ENCODE measurements at places on chromosomes 1 and 21.
A peak's percentile ranks its signal among the peaks of the same experiment; 100 is the strongest.

DNA sequence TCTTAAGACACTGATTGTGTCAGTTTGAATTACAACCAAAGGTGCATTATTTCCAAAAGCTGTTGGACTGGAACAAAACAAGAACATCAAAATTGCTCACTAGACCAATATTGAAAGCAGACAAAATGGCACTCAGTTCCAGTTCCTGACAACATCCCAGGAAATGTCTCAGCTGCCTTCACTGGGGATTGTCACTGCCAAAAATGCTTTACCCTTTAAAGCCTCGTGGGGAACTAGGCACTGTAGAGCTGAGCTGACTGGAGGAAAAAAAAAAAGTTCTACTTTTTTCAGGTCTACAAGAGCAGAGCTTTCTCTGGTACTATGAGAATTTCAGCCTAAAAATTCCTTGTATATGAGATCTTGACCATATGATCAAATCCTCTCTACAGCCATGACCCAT lies 21.9 kb downstream of the GPR52 start:
- DNase-seq: no peak

- DNase-seq: no peak
Measured at GRCh38 chr1:98210064-98210463, 289.2 kb upstream of the DPYD start.

GRCh38 chr1:182392050-182393028 lies 749 bp upstream of the GLUL start:
- no peak for DNase-seq

DNA sequence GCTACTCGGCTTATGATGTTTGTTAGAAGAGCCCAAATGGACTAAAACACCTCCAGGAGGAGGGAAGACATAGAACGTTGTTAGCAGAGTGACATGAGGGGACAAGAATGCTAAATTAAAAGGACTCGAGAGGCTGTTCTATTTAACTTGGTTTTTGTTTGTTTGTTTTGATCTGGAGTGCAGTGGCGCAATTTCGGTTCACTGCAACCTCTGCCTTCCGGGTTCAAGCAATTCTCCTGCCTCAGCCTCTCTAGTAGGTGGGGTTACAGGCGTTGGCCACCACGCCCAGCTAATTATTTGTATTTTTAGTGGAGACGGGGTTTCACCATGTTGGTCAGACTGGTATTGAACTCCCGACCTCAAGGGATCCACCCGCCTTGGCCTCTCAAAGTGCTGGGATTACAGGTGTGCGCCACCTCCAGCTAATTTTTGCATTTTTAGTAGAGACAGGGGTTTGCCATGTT lies 5.1 kb upstream of the HNRNPU start:
- DNase-seq: no peak

DNA sequence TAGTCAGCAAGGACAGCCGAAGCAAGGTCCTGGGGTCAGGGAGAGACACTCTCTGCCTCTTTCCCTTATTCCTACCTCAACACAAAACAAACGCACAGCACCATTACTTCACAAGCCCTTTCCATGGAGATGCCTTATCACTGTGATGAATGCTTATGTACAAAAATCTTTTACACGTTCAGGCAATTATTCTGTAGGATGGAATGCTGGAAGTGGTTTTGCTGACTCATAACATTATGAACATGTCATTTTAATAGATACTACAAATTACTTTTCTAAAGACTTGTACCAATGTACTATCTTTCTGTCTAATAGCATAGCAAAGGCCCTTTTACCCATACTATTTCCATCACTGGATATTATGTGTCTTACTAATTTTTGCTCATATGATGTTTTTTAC lies 98.4 kb downstream of the TTLL7 start:
- DNase-seq: no peak

GRCh38 chr1:170001266-170001665 lies 73.2 kb downstream of the KIFAP3 start:
- DNase-seq: no peak

GRCh38 chr1:44559330-44559729 lies 115.0 kb downstream of the TMEM53 start:
- no peak for DNase-seq

- DNase-seq: no peak
Measured at GRCh38 chr1:51281807-51282206, 45.7 kb downstream of the RNF11 start.

DNA sequence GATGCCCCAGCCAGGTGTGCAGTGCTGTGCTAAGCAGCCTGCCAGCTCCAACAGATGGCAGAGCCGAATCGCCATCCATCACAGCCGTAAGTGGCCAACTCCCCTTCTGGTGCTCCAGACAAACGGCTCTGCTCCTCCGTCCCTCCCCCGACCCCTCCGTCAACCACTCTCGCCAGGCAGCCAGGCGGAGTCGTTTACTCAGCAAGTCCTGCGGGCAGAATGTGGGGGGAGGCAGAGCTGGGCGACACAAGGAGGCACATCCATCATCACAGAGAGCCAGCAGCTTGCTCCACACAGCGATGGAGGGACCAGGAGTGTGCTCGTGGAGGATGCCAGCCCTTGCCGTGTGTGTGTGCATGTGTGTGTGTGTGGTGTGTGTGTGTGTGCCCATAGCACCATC lies 206.6 kb upstream of the GRIK3 start:
- DNase-seq: no peak

- DNase-seq: peak; percentile 47
Measured at GRCh38 chr21:41361786-41362604, at the start of gene MX2. TSS of gene MX2 (plus strand) at chr21:41362027. CDS start at chr21:41376907, 14,880 bp downstream.

GRCh38 chr1:179677882-179678281 lies 65.2 kb upstream of the FAM163A start:
- DNase-seq: no peak

GRCh38 chr1:197994907-197995407 lies 77.8 kb downstream of the LHX9 start:
- DNase-seq: no peak

GRCh38 chr1:119595606-119596005 lies 52.5 kb downstream of the ZNF697 start:
- no peak for DNase-seq

- no peak for DNase-seq
Measured at GRCh38 chr1:26861286-26861701, 1.7 kb upstream of the SFN start.

DNA sequence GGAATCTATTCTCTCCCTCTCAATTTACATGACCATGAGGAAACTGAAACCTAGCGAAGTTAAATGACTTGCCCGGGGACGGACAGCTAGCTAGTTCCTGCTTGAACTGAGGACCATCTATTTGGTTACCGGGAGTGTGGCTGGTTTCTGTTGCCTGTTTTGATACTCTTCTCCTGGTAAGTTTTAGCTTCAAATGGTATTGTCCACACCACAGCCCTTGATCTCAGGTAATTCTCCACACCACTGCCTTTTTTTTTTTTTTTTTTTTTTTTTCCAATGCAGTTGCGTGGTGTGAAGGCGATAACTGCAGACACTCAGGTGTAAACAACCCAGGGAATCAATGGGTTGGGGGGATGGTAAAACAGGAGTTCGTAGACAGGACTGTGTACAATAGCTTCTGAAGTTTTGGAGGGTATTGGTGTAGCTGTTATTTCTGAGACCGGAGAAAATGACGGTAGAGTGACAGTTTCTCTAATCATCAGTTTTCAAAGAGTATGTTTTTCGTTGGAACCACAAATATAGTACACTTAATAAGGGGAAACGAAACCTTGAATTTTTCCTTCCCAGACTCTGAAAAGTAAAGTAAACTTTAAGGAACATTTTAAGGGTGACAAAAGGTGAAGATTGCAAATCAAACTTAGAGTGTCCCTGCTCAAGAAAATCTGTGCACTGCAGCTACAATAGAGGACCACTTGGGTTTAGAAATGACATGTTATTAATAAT lies 125.3 kb upstream of the CACYBP start:
- no peak for DNase-seq

DNA sequence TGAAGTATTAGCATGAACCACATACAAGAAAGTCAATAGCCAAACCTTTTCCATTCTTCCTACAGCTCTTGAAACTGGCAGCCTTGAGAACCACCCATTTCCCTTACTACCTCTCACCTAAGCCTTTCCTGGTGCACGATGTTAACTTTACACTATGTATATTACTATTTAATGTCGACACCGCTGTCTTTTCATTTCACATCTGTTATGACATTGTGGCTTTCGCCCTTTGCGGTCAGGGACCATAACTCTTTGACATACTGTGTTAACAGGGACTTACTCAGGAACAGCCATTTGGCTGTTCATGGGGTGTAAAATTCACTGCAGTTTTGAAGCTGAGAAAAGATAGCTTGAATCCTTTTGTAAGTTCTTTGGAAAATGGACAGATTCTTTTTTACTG lies 21.1 kb upstream of the GPR88 start:
- DNase-seq: no peak

DNA sequence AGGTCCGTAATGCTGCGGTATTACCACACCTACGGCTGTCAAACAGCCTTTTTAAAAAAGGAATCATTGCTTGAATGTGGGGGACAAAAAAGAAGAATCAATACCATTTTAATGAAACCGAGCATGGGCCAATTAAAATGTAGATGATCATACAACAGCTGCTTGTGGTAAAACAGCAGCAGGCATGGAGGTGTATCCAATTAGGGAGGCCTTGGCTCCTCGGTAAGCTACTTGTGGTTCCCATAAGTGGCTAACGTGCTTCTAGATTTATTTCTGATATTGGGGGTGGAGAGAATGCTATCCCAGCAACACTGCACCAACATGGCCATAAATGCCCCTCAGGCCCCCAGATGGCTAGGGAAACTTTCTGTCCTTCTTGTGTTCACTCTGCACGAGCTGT lies 1.8 kb downstream of the PTPN14 start:
- no peak for DNase-seq

DNA sequence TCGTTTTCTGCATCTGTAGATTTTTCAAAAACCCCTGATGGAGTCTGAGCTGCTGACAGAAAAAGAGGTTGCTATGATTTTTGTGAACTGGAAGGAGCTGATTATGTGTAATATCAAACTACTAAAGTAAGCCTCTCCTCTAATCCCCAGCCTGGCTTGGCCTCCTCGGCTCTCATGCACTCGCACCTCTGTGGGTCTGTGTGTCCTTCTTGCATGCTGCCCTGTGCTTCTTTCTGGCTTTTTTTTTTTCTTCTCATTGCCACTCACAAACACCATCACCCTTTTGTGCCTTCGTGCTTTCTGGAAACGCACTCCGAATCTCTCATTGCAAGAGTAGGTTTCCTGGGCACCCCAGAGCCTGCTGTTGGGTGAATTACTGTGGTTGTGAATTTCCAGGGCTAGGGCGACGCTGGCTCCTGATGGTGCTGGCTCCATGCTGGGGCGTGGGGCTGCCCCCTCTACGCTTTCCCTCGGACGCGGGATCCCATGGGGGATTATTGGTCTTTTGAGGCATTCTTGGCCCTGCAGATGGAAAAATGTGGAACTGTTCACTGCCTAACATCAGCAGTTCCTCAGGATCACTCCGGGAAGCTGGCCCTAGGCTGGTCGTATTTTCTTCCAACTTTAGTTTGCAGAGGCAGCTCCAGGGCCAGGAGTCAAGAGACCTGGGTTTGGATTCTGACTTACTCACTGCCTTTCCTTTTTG lies 56.8 kb downstream of the ATP5PO start:
- DNase-seq: no peak

DNA sequence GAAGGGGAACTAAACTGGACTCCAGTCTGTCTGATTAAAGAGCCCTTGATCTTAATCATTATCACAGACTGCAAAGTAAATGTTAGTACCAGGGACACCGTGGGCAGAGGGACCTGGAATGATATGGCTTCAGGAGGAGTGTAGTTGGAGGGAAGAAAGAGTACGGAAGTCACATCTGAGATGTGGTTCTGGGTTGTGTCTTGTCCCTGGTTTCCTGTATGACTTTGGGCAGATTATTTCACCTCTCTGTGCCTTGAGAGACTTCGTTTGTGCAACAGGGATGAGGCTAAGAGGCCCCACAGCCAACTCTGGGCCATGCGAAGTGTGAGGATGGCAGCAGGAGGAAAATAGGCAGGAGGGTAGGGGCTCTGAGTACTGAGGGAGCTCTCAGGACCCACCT lies 76.1 kb upstream of the SLC2A1 start:
- no peak for DNase-seq

GRCh38 chr1:11946647-11947046 lies 12.1 kb downstream of the PLOD1 start:
- no peak for DNase-seq

- no peak for DNase-seq
Measured at GRCh38 chr21:36965720-36966065, 776 bp downstream of the HLCS start.

DNA sequence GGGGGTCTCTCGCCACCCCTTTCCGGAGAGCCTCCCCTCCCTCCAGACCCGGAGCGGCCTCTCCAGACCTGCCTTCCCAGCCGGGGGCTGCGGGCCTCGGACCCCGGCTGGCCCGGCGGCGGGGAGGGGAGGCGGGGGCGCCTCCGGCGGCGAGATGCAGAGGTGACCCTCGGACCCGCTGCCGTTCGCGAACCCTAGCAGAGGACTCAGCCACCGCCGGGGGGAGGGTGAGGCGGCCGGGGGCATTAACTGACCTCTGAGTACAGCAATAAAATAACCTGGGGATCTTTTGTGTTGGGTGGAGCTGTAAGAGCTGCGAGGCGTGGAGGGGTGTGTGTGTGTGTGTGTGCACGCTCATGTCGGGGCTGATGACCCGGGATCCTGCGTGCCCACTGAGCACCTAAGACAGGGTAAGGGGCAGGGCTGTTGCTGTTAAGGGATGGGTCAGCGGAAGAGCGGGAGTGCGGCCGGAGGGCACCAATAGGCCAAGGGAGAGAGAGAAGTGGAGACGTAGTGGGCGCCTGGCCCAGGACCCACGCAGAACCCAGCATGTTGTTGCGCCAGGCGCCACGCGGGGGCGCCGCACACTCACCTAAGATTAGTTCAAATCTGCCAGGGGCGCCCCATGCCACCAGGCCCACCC lies 6.3 kb downstream of the HAPLN2 start:
- DNase-seq: peak; percentile 45

DNA sequence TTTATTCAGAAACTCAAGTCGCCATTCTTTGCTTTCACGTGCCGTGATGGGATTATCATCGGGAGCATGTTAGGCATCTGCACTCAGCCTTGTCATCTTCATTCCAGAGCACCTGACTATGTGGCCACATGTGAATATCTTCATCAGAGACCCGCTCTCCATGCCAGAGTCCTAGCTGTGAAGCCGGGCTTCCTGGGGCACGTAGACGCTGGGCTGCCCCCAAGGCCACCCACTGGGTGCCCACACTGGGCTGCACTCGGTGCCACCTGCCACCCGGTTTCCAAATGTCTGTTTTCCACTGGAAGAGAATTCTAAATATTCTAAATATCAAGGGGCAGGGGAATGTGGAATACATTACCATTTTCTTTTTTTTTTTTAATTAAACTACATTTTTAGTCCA lies 43.8 kb downstream of the SLC37A1 start:
- no peak for DNase-seq

GRCh38 chr1:94801919-94802546 lies 18.1 kb upstream of the SLC44A3 start:
- no peak for DNase-seq

Measured in stimulated activated CD8-positive, alpha-beta memory T cell treated with anti-CD3 and anti-CD28 coated beads, Interleukin-4, amount 100 ng/mL, for 4 hours (primary cell).